Hypothalamus (tissue), 51 donors: ENCODE measurements at places on chromosomes 3 and 15.

GRCh38 chr15:80429964-80430363 lies 25.8 kb downstream of the ARNT2 start:
- DNase-seq, result no peak

DNA sequence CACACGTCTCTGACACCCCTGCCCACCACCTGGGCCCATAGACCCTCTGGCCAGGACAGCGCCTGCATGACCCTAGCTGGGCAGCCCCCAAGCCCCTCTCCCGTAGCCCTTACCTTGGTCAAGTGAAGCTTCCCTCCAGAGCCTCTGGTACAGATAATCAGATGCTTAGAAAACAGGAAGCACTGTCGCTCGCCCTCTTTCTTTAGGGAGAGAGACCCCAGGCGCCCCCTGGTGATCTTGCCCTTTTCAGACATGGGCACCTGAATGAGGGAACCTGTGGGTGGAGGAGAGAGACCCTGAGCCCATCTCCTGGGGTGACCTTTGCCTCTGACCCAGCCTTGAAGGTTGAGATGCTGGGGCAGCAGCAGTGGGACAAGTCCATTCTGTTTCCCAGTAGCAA lies 65.4 kb downstream of the RASGRF1 start:
- DNase-seq, result no peak

DNA sequence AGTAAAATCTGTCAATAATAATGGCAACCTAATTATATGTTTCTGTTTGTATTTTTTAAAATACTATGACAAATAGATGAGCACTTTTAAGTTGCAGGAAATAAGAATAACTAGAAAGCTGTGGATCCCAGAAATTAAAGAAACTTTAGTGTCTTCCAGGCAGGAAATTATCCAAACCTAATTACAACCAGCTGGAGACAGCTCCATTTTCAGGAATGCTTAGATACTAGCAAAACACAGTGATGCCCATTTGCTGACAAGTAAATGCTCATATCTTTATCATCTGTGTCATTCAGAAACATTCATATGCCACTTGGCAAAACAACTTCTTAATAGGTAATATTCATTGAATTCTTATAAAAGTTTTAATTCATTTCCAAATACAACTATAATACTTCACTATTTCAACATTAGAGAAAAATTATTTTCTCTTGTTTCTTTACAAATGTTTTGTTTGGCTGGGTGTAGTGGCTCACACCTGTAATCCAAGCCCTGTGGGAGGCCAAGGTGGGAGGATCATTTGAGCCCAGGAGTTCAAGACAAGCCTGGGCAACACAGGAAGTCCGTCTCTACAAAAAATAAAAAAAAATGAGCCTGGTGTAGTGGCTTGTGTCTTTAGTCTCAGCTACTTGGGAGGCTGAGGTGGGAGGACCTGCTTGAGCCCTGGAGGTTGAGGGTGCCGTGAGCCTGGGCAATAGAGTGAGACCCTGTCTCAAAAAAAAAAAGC lies 169.1 kb upstream of the TSPAN3 start:
- no peak for DNase-seq

DNA sequence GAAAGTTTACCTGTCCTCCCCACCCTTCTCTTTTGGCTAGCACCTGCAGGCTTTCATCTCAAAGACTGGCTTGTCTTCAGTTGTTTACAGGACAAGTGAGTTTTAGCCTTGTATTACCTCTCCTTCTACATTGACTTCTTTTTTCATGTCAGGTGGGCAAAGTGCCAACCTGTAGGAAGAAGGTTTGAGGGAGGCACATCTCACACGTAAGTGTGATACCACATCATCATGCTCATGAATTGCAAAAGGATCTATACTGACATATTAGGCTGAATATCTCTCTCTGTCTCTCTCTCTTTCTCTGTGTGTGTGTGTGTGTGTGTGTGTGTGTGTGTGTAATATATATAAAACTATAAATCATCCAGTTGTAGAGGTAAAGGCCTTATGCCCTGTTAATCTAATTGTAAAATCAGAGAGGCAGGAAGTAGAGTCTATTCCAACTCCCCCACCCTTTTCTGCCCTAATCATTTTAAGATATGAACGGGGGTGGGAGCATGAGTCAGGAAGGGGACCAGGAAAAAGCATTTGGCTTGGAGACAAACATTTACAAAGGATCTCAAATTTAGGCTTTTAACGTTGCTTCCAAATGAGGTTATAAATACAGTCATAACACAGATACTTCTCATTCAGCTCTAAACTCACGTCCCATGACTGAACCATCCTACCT lies 107.0 kb upstream of the PFN2 start:
- no peak for DNase-seq

GRCh38 chr3:60919296-60919695 lies 332.0 kb downstream of the FHIT start:
- no peak for DNase-seq

- DNase-seq, result no peak
Measured at GRCh38 chr15:100730655-100731266, 128.4 kb downstream of the ASB7 start.

GRCh38 chr3:17905996-17906395 lies 163.6 kb upstream of the TBC1D5 start:
- DNase-seq, result no peak

GRCh38 chr15:48462688-48463087 lies 131.5 kb downstream of the DUT start:
- no peak for DNase-seq

DNA sequence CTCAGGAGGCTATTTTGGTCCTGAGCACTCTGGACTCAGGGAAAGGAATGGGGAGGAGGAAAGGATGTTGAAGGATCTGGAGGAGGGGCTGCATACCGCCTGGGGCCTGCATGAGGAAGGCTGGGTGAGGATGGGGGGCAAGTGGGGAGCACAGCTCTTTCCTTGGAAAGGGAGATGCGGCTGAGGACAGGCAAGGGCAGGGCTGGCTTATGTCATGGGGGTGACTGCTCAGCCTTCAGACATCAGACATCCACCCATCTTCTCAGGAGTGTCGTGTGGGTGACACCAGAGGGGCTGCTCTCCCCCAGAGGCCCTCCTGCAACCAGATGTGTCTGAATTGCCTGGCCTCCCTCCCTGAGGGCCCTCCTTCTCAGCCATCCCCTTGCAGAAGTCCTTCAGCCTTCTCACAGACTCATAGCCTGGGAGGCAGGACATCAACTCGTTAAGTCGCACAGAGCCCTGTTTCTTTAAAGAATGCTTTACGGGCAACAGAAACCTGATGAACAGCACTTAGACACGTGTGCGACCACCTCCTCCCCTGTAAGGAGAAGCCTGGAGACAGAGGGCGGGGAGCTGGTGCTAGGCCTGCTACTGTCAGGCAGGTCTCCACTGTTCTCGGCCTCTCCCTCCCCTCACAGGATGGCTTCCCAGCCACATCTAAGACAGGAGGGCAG lies 252.3 kb downstream of the OCA2 start:
- DNase-seq, result no peak

DNA sequence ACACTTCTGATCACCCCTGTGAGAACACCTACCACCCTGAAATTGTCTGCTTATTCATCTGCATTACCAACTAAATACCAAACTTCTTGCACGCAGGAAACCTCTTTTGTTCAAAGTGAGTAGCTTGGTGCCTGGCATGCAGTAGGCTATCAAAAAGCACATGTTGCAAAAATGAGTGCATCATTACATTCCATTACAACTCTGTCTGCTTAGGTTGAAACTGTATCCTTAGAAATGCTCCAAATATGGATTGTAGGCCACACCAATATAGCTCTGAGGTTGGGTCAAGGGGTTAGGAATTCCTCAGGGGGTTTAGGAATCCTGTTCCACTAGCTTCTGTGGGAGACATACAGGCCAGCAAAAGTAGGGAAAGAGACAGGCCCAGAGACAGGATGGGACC lies 107.2 kb downstream of the THRB start:
- DNase-seq, result no peak

- DNase-seq, result no peak
Measured at GRCh38 chr3:45235409-45235808, 9.3 kb upstream of the TMEM158 start.

DNA sequence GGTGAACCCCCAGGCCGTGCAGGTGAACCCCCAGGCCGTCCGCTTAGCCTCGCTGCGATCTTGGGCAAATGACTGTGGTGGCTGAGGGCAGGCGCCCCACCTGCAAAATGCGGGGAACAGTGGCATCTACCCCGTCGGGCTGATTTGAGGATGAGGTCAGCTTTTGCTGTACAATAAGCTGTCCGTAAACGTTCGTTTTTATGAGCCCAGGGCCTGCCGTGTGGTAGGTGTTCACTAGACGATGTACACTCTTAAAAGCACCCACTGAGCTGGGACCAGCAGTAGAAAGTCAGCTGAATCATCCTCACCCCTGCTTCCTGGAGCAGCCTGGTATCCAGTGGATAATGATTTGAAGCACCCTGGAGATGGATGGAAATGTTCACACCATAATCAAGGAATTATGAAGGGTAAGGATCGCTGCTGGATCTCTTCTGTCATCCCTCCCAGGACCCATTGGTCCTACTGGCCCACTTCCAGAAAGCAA lies 943 bp upstream of the PCSK6 start:
- no peak for DNase-seq
